ENCODE measurements at places on chromosomes 1 and 21. TPM values are rescaled to one million over a fixed set of nuclear protein-coding genes. Genes with fewer than 3 reads are reported as not detected.

DNA sequence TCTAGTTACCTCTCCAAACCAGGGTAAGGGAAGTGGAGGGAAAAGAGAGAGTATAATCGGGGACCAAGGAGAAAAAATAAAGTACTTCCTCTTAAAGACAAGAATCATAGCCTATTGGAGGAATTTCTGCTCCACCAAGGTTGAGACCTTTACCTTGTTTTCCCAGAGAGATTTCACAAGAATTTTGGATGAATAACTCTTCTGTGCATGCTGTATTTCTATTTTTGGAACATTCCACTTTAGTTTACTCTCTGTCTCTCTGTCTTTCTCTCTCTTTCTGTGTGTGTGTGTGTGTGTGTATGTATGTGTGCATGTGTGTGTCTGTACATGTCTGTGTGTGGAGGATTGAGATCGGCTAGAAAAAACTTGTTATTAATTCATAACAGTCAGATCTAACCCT lies 318.4 kb upstream of the RGS18 start:
- no peaks in the 10 kb centered on the region for H3K36me3 ChIP-seq
- no peaks in the 10 kb centered on the region for H3K4me1 ChIP-seq
- no peaks in the 10 kb centered on the region for H3K27me3 ChIP-seq
- no peak overlapping the region for H3K27ac ChIP-seq

- H3K36me3 ChIP-seq = peaks cover 6% of the 10 kb centered on the region
- H3K4me3 ChIP-seq = peak overlapping the region; percentile 92
- H3K27ac ChIP-seq = peak overlapping the region; percentile 40
- no peak for DNase-seq
Observed at GRCh38 chr1:113904293-113904673, 316 bp downstream of the AP4B1 start.

DNA sequence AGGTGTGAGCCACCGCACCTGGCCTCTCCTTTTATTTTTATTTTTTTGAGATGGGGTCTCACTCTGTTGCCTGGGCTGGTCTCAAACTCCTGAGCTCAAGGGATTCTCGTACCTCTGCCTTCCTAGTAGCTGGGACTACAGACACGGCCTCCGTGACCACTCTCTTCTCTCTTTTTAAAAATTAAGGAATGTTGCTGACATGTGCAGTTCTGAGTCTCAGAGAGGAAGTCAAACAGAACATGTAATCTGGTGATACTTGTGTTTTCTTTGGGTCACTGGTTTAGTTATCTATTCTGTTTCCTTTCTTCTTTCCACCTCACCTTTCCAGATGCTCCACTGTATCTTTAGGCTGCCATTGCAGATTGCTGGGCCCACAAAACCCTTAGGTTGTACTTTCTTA lies 2.7 kb downstream of the WDTC1 start:
- no peaks in the 10 kb centered on the region for H3K36me3 ChIP-seq
- no peak overlapping the region for H3K27ac ChIP-seq
- no peak for DNase-seq
- H3K27me3 ChIP-seq = no peaks in the 10 kb centered on the region

Gene RBP7
- polyA plus RNA-seq = 2.7 TPM

DNA sequence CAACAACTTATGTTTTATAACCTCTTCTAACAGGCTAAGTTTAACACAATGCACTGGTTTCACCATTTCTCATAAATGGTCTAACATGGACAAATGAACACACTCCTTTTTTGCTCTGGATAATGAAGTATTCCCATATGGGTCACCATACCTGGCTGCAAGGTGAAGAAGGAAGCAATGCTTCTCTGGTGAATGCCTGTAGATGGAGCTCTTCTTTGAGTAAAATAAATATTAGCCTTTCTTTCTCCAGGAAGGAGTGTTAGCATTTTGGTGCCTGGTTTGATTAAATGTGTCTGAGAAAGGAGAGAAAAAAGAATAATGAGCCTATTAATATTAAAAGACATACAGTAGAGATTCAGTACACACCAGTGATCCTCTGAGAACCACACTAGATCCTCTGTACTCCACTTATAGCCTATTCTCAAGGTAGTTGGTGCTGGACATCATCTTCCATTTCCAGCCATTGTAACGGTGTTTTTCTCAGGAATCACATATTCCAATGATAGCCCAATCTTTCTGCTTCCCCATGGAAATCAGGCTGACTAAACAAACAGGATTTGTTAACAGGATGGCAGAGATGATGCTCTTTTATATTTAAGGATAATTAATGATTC lies 17.6 kb downstream of the MTFR1L start:
- H3K4me1 ChIP-seq = no peaks in the 10 kb centered on the region
- DNase-seq = no peak
- no peak overlapping the region for H3K27ac ChIP-seq
- H3K27me3 ChIP-seq = no peaks in the 10 kb centered on the region

GRCh38 chr1:172122381-172122780 lies 281.1 kb downstream of the DNM3 start:
- no peaks in the 10 kb centered on the region for H3K4me1 ChIP-seq
- H3K4me3 ChIP-seq = no peak overlapping the region
- no peaks in the 10 kb centered on the region for H3K27me3 ChIP-seq
- no peak for DNase-seq
- H3K36me3 ChIP-seq = no peaks in the 10 kb centered on the region

DNA sequence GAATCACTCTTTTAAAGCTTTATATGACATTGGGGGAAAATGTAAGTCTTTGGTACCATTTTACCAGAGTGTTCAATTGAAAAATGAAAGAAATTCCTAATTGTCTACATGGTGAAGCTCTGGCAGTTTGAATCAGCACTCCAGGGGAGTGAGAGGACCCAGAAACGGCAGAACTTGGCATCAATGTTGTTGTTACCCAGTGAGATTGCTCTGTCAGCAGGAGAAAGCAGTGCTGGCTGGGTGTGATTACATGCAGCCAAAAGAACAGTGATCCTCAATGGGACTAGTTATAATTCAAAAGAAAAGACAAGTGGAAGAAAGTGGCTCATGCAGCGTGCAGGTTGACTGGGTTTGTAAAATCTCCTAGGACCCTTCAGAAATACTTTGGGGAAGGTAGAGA lies 206.4 kb downstream of the PTPRC start:
- H3K36me3 ChIP-seq = no peaks in the 10 kb centered on the region
- H3K27ac ChIP-seq = no peak overlapping the region
- no peaks in the 10 kb centered on the region for H3K4me1 ChIP-seq
- no peaks in the 10 kb centered on the region for H3K27me3 ChIP-seq
